ENCODE measurements at places on chromosomes 13 and 19.

GRCh38 chr13:94613051-94613450 is 11.4 kb downstream of the GPR180 start:
- no peak for DNase-seq

DNA sequence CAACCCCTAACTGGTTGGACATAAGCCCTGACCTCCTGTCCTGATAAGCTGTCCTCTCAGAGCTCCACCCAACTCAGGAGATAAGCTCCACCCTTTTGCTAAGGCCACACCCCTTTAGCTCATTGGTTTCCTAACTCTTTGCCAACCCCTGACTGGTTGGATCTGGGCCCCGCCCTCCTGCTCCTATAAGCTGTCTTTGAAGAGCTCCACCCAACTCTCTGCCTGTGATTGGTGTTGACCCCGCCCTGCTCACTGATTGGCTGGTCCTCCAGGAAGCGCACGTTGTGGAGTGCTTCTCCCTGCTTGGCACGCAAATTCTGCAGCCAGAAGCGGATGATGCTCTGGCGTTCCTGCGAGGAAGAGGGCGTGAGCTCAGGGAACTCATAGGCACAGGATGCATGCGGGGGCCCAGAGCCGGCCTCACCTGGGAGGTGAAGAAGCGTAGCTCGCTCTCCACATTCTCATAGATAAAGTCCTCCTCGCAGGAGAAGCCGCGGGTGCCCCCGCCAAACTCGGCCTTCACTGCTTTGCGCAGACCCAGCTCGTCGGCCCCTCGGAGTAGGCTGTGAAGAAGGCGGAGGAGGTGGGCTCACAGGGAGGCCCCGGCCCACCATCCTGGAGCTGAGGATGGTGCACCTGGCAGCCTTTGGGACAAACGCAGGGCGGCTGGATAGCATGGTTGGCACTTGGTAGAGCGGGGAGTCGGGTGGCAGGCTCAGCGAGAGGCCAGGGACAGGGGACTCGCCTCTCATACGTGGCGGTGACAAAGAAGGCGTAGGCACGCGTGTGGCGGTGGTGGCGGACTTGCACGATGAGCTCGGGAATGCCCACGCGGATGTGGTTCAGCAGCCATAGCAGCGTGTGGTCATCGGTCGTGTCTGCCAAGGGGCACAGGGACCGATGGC is 1.7 kb downstream of the ANO8 start:
- DNase-seq, result no peak

GRCh38 chr13:68047889-68048288 is 817.8 kb upstream of the PCDH9 start:
- DNase-seq, result no peak

DNA sequence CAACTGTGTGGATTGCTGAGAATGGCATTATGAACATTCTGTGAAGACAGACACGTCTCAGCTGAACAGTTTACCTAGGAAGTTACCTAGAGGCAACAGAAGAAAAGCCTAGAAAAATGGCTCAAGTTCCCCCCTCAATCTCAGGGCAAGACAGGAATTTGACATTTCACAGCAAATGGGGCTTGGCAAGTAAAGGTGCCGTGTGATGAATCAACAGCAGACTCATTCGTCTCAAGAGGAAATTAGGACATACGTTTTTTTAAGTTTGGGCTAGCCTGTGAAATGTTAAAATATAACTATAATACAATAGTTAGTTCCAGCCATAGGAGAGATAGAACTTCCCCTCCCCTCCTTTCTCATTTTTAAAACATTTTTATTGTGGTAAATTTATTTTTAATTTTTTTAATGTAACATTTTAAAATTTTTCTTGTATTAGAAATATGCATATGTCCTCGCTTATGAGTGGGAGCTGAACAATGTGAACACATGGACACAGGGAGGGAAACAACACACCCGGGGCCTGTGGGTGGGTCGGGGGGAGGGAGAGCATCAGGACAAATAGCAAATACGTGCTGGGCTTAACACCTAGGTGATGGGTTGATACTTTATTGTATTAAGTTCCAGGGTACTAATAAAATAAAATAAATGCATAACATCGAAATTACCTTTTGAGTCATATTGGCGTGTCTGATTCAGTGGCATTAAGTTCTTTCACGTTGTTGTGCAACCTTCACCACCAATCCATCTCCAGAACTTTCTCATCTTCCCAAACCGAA is 116.0 kb downstream of the COL4A2 start:
- DNase-seq, result no peak

DNA sequence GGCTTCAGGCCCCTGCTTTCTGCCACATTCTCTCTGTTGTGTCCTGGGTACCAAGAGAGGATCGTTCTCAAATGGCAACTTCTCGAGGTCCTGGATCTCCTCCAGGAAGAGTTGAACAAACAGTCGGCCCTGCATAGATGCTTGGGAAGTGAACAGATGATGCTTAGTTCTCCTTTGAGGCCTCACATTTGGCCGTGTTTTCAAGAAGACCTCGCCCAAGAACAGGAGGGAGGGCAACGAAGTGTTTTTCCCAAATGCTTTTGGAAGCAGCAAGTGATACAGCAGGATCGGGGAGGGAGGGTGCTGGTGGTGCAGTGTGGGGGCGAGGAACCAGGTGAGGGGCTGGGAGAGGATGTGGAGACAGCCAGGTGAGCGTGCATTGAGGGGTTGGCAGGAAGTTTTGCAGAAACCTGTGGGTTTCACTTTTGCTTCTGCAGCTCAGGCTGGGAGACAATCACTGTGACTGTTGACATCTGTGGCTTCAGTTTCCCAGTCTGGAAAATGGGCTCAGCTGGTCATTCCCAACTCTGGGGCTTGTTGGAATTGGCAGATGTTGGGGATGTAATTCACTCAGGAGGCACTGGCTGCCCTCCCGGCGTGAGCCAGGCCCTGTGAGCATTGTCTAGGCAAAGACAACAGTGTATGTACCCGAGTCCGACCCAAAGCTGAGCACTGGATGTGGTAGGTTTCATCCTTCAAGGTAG is 21.6 kb downstream of the MAST3 start:
- peak; percentile 72 for DNase-seq

DNA sequence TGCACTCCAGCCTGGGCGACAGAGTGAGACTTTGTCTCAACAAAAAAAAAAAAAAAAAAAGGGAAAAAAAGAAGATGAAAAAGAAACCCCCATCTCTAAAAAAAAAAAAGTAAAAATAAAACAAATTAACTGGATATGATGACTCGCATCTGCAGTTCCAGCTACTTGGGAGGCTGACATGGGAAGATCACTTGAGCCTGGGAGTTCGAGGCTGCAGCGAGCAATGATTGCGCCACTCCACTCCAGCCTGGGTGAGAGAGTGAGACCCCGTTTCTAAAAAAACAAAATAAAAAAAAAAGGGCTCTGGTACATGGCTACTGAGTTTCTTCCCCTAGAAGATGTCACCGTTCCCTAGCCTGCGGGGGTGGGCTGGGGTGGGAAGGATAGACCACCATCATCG is 2.4 kb upstream of the CATSPERG start:
- DNase-seq, result no peak

DNA sequence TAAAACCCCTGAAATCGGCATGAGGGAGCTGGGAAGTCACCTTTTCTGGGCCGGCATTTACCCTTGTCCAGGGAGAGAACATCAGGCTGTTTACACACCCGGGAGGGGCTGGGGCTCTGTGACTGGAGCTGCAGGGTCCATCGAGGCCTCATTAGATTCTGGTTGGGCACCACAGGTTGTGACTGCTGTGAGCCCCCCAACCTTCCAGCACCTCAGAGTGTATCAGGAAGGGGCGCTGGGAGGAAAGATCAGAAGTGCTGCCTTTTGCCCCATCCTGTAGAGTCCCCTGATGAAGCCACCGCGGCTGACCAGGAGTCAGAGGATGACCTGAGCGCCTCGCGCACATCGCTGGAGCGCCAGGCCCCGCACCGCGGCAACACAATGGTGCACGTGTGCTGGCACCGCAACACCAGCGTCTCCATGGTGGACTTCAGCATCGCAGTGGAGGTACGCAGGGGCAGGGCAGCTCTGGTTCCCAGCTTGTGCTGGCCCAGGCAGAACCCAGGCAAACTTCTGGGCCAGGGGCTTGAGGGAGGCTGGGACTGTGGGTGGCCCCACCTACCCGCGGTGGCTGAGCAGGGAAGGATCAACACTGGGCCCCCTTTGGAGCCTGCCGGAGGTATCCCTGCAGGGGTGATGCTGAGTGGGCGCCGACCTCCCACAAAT is 136.4 kb downstream of the STK24 start:
- DNase-seq, result no peak

- no peak for DNase-seq
Observed at GRCh38 chr19:56301886-56302620, 12.6 kb downstream of the ZSCAN5A start.

All from caudate nucleus (tissue), 63 donors.